PC-3 (cell line): ENCODE measurements at places on chromosomes 6 and 20.

- DNase-seq: peak; percentile 10
These were observed 510.5 kb downstream of the PHF3 start for GRCh38 chr6:64146094-64146493.

- no peak for DNase-seq
These were observed 71.7 kb upstream of the ZMYND8 start for GRCh38 chr20:47428164-47428563.

- no peak for DNase-seq
These were observed 532.3 kb downstream of the MAFB start for GRCh38 chr20:40156600-40157317.

GRCh38 chr6:54768494-54768893 is 78.1 kb upstream of the FAM83B start:
- no peak for DNase-seq

- no peak for DNase-seq
These were observed 39.2 kb upstream of the ZNF831 start for GRCh38 chr20:59124296-59125029.

- DNase-seq: no peak
These were observed 19.1 kb upstream of the PGK2 start for GRCh38 chr6:49806145-49806544.

DNA sequence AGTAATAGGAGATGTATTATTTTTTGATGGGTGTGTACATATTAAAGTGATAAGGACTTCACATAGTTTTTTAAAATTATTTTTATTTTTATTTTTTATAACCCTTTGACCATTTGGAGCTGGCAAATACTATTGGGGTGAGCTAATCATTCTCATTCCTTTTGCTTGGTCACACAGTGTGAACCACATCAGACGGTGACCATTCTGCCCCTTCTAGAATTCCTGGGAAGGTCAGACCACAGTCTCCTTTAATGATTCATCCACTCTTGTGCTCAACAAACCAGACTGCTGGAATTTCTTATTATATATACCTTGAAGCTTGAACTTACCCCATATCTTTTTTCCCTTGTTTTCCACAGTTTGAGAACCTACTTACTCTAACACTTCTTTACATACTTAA is 23.9 kb upstream of the PRL start:
- DNase-seq: peak; percentile 81

DNA sequence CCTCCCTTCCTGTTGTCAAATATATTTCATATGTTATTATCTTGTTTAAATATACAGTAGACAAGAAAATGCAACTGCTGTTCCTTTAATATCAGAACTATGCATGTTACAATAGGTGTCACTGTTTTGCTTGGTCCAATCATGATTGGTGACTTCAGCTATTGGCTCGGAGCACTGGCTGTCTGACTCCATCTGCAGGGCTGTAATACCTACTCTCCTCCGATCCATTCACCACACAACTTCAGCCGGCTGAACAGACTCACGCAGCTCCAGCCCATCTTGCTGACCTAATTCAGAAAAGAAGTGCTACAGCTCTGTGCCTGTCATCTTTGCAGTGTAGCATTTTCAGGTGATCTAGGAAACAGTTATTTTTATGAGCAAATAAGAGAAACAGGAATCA is at the start of gene BTBD3:
Gene BTBD3, plus strand, starts transcription at position 231 of the 400 bp plus-strand sequence. CDS start 383 bp downstream, outside the sequence.
- no peak for DNase-seq

DNA sequence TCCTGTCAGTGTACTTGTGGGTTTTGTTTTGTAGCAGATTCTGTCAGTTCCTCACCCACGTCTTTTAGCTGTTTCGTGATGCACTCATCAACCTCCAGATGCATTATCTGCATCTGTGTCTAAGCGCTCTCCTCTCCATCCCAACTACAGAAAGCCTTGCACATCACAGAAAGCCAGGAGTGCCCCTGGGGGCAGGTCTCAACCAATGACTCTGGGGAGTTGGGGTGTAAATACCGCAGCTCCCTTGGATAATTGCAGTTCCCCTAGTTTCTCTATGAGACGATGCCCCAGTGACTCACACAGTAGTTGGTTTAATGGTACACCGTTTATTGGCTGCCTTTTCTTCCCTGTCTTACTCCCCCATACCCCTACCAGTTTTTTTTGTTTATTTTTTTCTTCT is 158.1 kb downstream of the SOX4 start:
- no peak for DNase-seq
